ENCODE measurements at places on chromosomes 1 and 21.

DNA sequence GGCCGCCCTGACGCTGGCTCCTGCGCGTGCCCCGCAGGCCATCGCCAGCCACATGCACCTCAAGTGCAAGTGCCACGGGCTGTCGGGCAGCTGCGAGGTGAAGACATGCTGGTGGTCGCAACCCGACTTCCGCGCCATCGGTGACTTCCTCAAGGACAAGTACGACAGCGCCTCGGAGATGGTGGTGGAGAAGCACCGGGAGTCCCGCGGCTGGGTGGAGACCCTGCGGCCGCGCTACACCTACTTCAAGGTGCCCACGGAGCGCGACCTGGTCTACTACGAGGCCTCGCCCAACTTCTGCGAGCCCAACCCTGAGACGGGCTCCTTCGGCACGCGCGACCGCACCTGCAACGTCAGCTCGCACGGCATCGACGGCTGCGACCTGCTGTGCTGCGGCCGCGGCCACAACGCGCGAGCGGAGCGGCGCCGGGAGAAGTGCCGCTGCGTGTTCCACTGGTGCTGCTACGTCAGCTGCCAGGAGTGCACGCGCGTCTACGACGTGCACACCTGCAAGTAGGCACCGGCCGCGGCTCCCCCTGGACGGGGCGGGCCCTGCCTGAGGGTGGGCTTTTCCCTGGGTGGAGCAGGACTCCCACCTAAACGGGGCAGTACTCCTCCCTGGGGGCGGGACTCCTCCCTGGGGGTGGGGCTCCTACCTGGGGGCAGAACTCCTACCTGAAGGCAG, 23.4 kb upstream of the ARF1 start:
- DNase-seq, result peak; percentile 89

GRCh38 chr1:242203262-242203661, 204.4 kb upstream of the MAP1LC3C start:
- no peak for DNase-seq

DNA sequence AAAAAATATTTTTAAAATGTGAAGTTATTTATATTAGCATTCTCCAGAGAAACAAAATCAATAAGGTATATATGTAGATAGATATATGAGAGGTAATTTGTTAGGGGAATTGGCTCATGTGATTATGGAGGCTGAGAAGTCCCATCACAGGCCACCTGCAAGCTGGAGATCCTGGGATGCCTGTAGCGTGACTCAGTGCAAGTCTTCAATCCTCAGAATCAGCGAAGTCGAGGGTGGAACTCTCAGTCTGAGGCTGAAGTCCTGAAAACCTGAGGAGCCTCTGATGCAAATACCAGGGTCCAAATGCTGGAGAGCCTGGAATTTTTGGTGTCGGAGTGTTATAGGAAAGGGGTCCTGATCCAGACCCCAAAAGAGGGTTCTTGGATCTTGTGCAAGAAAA, 658.5 kb downstream of the USP25 start:
- DNase-seq, result no peak

DNA sequence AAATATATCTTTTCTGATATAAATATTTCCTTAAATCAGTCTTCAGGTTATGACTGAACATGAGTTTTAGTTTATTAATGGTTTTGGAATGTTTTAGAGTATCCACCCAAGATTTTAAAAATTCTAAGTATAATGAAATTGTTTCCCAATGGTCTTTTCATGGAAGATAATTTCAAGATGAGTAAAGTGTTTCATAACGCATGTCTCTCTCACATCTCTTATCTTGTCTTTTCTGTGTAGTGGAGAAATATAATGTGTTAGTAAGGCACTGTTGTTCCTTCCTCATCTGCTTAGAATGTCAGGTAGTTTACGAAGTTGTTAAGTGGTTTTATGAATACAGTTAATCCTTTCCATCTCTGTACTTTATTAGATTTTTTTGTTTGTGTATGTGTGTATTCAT, 49.6 kb downstream of the PLA2G4A start:
- DNase-seq, result no peak

- DNase-seq, result peak; percentile 10
Measured at GRCh38 chr21:32569261-32570230, 15.8 kb downstream of the TCP10L start.

Data from NCI-H1436 treated with DMSO at 0.1 percent for 48 hours (cell line).